Germinal center (tissue), 1 donor: ENCODE measurements at places on chromosomes 7 and 10.

DNA sequence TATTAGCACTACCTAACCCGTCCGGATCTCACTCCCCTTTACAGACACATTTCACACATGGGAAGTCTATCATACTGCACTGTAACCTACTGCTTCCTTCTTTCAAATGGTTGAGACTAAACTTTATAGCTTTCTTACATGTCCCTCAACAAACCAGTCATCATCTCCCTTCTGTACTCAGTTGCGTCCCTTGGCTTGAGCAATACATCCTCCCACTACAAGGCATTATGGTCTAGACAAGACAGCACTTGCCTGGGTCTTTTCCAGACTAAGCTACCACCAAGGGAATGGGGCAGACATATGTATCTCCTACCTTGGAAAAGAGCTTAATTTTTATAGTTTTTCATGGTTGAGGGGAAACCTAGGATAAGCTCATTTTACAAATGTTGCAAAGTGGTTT, 575.2 kb downstream of the KCNMA1 start:
- no peak for DNase-seq

- DNase-seq = no peak
These were observed 43.6 kb upstream of the WNT16 start for GRCh38 chr7:121285066-121285667.

- DNase-seq = no peak
These were observed 74.1 kb downstream of the ZMYND11 start for GRCh38 chr10:209357-209756.

DNA sequence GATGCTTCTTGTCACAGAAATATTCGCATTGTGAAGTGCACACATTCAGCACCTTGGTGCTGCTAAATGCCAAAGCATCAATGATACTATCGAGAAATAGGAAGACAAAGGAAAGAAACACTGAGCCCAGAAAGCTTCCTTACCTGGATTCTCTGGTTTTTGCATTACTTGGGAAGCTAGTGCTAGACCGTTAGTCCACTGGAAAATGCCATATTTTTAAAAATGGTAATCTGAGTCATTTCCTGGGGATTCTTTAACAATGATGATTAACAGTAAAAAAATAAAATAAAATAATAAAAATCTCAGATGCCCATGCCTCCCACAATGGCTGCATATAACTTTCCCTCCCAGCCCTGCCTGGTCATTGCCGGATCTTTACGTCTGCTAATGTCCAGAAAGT, 420.1 kb upstream of the MGMT start:
- no peak for DNase-seq

- peak; percentile 52 for DNase-seq
These were observed 14.2 kb downstream of the GTF2IRD1 start for GRCh38 chr7:74467876-74468275.

DNA sequence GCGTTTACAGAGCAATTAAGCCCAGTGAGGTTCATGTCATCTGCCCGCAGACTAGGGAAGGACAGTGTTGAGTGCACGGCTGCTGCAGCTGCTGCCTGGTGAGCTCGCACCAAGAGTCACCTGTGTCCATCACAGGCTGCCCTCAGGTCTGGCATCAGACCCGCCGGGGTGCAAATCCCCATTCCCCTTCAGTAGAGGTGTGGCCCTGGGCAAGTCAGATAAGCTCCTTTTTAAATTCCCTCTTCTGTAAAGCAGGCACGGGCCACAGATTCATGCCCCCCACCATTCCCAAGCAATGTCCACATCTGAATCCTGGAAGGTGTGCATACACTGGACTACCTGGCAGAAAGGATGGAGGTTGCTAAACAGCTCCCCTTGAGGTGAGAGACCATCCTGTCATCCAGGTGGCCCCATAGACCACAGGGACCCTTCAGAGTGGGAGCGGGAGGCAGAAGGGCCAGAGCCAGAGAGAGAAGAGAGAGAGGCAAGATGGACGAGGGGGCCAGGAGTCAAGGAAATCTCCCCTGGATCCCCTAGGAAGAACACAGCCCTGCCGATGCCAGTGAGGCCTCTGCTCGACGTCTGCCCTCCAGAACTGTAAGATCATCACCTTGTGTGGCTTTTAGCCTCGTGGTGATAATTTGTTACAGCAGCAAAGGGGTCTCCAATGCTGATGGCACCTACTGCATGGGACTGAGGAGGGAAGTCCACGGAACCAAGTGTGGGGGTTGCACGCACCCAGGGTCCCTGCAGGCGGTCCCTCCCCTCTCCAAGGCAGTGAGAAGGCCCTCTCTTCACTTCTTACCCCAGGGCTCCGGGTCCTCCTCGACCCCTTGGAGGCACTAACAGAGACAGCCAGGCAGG, 168.8 kb downstream of the TCERG1L start:
- DNase-seq = no peak

- no peak for DNase-seq
These were observed 10.4 kb downstream of the SYPL1 start for GRCh38 chr7:106101726-106102125.

DNA sequence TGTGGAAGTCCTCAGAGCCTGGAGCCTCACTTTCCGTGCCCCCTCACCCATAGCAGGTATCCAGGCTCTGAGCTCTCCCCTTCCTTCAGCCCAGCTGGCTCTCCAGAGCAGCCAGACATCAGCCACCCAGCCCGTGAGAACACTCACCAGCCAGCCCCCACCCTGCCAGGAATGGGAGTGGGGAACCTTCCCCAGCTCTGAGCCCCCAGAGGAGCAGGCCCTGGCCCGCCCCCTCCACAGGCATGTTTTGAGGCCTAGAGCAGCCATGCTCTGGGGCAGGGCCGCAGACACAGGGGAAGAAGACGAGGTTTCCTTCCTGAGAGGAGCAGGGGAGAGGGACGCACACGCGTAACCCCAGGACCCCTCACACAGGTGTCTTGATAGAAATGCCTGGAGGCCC, 70.0 kb upstream of the COL13A1 start:
- no peak for DNase-seq

DNA sequence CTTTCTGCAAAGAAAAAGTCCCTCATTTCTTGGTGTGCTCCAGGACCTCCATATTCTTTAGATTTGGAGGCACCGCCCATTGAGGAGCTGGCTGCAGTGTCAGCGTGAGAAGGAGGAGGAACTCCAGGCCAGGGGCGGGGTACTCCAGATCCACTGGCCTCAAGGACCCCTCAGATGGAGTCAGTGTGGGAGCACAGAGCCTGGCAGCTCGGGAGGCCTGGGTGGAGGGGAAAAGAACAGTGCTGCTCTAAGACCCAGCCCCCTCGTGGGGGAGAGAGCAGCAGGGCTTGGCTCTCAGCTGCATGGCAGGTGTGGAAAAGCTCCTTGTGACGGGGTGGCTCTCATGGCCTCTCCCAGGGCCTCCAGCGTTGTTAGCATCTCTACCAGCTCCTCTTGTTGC, 70.5 kb downstream of the ITGB1 start:
- no peak for DNase-seq

DNA sequence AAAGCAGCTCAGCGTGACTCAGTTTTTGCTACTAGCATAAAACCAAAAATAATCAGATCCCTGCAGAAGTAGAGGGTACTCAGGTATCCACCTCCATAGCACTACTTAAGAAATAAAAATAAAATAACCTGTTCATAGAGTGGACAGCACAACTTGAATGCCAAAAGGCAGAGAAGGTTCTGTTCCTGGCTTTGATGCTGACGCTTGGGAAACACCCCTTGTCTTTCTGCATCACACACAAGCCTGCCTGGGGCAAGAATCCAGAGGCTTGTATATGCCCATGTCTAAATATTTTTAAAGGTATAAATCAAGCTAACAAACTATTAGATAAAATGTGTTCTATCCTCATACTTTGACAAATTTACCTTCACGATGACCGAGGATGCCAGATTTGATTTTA, 207.3 kb downstream of the KIAA1217 start:
- DNase-seq = no peak

DNA sequence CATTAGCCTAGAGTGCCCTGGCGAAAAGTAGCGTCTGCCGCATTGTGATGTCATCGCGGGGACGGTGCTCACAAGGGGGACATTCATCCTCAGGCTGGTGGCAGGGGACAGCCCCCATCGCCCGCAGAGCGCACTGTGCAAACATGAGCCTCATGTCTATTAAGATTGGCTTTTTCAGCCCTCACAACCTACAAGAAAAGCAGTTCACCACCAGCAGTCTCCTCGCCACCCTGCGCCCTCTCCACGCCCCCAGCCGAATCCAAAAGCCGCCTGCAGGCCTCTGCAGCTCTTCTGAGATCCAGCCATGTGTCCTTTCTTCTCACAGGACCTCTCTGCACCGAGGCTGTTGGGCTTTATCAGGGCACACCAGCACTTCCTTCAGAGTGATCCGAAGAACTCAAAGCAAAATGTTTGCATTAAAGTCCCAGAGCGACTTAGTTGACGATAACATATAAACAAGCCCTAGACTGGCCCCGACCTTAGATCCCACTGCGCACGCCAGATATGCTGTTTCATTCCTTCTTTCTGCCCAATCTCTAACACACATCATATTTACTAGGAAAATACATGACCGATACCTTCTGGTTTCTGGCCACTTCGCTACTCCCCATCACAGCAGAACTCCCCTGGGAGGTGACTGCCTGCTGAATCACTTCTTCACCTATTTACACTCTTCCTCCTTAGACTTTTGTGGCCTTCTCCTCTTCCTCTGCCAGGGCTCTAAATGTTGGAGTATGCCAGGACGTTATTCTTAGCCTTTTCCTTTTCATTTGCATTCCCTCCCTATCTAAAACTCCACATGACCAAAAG, 206.0 kb upstream of the SH2B2 start:
- DNase-seq = no peak

DNA sequence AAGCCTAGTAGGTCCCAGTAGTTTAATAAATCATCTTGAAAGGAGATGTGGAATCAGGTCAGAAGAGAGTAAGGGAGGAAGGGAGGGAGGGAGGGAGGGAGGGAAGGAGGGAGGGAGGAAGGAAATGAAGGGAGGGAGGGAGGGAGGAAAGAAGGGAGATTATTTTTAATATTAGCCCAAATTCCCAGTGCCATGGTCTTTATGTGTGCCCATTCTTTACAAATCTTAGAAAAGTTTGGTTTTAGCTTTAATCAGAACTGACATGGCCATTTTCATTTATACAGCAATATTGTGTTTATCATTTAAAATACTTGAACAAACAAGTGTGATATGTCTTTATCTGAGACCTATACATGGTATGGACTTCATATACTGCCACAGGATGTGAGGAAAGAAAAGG, 86.8 kb downstream of the GAD2 start:
- no peak for DNase-seq

- DNase-seq = no peak
These were observed 56.4 kb downstream of the SLC16A12 start for GRCh38 chr10:89478739-89479654.

- no peak for DNase-seq
These were observed 157.1 kb upstream of the RHEB start for GRCh38 chr7:151676759-151677158.

DNA sequence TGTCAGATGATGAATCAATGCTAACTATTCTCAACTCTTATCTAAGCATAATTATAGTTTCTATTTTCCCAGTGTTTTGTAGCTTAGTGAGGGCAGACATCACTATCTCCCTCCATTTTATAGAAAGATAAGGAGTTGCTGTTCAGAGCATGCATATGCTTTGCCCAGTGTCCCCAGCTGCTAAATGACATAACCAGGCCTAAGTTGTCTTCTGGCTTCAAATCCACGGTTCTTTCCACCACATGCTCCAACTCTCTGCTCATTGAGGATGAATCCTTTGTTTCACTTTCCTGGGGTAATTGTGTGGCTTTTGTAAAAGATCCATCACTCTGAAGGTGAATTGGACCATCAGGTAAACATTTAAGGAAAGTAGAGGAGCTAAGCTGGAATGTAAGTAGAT, 134.0 kb downstream of the SNX10 start:
- no peak for DNase-seq

- no peak for DNase-seq
These were observed 7.2 kb upstream of the EPHA1 start for GRCh38 chr7:143415742-143416397.

DNA sequence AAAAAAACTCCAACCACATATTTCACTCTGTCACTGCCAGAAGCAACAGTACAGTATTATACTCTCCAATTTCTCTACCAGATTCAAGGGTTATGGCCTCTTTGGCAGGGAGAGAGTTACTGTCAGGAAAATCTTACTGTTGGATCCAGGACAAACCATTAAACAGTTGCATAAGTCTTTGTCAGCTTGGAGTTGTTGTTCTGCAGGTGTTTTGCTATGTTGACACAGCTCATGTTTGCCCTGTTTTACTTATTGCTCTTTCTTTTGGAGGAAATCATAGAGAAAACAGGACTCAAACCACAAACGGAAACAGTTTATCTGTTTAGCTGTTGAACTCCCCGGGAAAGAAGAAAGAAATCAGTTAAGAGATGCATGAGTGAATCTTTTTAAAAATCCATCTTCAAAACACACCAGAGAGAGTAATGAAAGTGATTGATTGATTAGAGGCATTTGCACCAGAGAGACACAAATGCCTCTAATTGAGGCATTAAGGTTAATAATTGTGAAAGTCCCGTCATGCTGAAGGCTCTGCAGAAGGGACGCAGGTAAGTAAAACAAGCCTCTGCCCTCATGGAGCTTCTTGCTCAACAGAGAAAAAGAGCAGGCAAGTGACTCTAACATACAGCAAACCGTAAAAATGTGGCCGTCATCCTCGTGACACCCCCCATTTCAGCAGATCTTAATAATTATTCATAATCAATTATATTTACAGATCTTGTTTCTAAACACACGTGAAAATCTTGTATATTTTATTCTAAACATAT, 38.7 kb upstream of the ARHGAP21 start:
- no peak for DNase-seq

- no peak for DNase-seq
These were observed 20.0 kb downstream of the GSDME start for GRCh38 chr7:24737281-24737680.

DNA sequence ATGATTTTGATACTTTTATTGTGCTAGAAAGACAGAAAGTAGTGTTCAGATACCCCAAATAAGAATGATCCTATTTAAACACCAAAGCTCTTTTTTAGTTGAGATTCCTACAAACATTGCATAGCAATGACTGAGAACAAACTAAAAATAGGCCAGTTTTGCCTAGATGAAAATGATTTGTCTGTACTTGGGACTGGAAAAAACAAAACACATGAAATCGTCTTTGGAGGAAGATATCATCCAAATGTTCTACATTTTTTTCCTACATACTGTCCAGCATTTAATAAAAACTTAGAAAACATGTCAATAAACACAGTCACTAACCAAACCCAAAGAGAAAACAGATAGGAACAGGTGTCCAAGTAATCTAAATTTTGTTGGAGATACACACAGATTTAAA, 111.6 kb upstream of the MEOX2 start:
- no peak for DNase-seq

- no peak for DNase-seq
These were observed 16.2 kb upstream of the ICA1 start for GRCh38 chr7:8278183-8278582.

DNA sequence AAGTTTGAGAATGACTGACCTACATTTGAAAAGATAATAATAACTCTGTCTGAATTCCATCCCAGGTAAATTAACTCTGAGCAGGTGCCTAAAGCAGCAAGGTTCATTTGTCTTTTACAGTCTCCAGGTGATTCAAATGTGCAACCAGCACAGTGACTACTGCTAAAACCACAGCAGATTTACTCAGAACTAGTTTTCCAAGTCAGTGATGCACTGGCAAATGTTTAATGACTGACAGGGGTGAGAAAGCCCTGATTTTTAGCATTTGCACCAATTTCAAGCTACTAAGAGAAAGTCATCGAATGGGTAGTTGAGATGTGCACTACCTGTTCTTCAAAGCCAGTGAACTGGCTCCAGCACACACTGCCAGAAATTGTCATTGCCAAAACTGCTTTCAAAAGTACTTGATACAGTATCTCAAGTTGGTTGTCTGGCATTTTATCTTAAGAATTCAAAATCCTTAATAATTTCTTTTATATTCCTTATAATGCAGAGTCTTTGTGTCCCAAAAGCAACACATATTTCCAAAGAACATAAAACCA, 60.3 kb downstream of the ATOH7 start:
- no peak for DNase-seq

- no peak for DNase-seq
These were observed 446.0 kb downstream of the PARD3 start for GRCh38 chr10:34369120-34369519.
